ENCODE measurements at places on chromosomes 3 and 15. TPM values are rescaled to one million over a fixed set of nuclear protein-coding genes. Genes with fewer than 3 reads are reported as not detected.

- DNase-seq, result no peak
Measured at GRCh38 chr3:188695241-188695640, 476.5 kb upstream of the TPRG1 start.

The DNAH12 gene
- total RNA-seq, result 0.08 TPM

GRCh38 chr3:7272203-7272602 lies 411.3 kb downstream of the GRM7 start:
- DNase-seq, result no peak

The KCNAB1 gene
- total RNA-seq, result 3.0 TPM

- no peak for DNase-seq
Measured at GRCh38 chr3:90092994-90093393, 985.6 kb downstream of the EPHA3 start.

The KBTBD13 gene
- 9.4 TPM for total RNA-seq

GRCh38 chr15:90316139-90316538 lies 35.9 kb upstream of the ZNF774 start:
- DNase-seq, result no peak

- no peak for DNase-seq
Measured at GRCh38 chr3:35680866-35681650, 41.7 kb downstream of the ARPP21 start.

DNA sequence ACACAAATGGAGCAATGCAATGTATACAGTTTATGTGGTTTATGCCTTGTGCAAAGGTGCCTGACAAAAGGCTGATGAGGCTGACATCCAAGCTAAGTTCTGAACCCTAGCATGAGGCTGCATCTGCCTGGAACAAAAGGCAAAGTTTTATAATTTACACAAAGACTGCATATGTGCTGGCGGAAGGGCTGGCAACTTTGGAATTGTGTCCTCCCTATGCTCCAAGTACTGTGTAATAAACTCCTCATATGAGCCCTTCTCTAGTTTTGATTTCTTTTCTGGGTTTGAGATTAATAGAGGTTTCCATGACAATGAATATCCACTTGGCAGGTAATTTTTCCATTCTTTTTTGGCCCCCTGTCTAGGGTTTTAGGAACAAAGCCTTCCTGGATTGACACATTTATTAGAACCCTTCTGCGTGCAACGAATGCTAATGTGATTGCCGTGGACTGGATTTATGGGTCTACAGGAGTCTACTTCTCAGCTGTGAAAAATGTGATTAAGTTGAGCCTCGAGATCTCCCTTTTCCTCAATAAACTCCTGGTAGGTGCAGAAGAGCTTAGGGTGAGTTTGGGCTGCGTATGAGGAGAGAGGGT lies 10.8 kb downstream of the PLA1A start:
- no peak for DNase-seq

The EPB42 gene
- total RNA-seq, result 0.24 TPM

DNA sequence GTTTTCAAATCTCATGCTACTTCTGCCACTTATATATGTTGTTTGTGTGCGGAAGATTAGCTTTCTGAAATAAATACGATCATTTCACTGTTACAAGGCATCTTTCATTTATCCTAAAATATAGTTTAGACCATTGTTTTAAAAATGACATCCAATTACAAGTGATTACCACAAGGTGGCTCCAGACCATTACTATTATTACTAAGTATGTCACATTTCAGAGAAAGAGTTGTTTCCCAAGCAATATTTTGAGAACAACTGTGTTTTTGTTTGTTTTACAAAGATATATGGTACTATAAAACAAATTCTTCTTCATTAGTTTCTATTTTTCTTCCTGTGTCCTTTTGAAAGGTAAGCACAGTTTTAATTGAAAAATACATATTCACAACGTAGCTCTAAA lies 136.0 kb upstream of the RAP2B start:
- no peak for DNase-seq

GRCh38 chr15:87154761-87155160 lies 1075.1 kb downstream of the AGBL1 start:
- no peak for DNase-seq

DNA sequence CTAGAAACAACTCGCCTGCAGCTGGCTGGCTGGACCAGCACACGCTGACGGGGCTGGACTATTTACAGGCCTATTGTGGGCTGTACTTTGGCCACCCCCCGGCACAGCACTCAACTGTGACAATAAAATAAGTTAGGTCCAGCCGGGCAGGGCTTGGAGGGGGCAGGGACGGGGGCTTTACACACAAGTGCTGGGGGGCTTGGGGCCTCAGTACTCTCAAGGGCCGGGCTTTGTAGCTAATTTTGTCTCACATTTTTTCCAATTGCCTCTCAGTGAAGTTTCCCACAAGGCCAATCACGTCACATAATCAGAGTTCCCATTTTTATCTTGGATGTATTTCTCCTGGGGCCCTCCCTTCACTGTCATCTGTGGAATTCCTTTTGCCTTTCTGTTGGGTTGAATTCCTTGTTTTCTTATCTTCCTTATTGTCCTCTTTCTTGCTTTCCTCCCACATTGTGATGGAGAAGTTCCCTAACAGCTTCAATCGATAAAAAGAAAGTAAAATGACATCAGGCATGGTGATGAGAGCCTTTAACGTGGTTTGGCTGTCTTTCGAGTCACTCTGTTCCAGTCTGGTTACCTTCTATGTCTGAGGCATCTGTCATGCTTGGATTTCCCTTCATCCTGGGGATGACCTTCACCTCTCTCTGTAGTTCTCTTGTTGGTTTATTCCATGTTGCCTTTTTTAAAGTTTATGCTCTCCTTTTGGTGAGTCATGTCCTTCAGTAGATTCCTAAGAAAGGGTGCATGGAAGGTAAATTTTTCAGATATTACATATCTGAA lies 44.1 kb upstream of the CMTM7 start:
- DNase-seq, result peak; percentile 61

The CPN2 gene
- total RNA-seq, result 2.4 TPM

DNA sequence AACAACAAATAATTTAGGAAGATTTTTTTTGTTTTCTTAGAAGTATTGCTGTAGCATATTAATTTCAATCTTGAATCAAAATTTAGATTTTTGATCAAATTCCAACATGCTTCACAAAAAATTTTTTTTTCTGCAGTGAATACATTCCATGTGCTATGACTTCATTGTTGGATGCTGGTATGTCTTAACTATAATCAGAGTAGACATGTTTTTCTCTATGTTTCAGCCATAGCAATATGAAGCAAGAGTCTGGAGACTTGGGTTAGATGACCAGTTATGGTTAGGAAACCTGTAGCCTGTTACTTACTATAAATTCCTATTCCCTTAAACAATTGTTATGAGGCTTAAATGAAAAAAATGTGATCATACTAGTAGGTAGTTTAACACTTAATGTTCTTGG lies 176.1 kb upstream of the CHL1 start:
- DNase-seq, result no peak

DNA sequence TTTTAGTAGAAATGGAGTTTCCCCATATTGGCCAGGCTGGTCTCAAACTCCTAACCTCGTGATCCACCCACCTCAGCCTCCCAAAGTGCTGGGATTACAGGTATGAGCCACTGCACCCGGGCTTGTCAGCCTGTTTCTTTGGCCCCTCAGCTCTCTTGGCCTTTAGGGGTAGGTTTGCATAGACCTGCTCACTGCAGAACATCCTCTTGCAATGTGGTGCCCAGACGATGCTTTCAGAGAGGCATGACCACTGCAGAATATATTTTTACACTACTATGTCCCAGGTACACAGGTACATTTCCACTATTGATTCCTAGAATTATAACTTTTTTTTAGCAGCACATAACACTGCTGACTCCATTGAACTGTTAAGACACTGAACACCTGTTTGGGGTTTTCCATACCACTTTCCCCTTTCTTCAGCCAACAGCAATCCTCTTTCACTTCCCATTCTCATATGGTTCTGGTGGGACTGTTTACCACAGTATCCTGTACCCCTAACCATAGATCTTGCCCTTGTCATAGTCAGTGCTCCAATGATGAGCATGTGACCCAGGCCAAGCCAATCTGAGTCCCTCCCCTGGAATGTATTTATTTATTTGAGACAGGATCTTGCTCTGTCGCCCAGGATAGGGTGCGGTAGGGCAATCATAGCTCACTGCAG lies 21.1 kb downstream of the CCDC32 start:
- DNase-seq, result no peak

The SIDT1 gene
- 0.78 TPM for total RNA-seq

DNA sequence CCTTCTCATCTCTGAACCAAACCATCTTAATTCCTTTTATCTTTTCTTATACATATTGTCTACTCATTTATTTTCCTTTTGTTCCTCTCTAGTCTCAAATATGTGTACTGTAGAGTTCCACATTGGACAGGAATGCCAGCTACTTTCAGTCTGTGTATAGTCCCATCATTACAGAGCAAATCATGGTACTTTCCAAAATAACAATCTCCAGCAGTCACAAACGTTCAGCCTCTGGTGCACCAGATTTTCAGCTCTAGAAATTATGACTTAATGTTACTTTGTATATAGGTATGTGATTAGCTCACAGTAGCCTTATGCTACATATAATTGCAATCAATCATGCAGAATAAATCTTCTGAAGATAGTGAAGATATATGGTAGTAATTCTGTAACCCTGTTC lies 32.5 kb upstream of the TM4SF4 start:
- no peak for DNase-seq

The C3orf22 gene
- not detected for total RNA-seq

- DNase-seq, result no peak
Measured at GRCh38 chr3:171840811-171841619, 2.1 kb upstream of the TMEM212 start.

Measured in Right ventricle myocardium superior (tissue), 1 donor.